Pulmonary artery endothelial cell (primary cell): ENCODE measurements at places on chromosomes 16 and 17. TPM values are rescaled to one million over a fixed set of nuclear protein-coding genes. Genes with fewer than 3 reads are reported as not detected.

- DNase-seq = no peak
These were observed 83.2 kb downstream of the LITAF start for GRCh38 chr16:11503566-11503965.

DNA sequence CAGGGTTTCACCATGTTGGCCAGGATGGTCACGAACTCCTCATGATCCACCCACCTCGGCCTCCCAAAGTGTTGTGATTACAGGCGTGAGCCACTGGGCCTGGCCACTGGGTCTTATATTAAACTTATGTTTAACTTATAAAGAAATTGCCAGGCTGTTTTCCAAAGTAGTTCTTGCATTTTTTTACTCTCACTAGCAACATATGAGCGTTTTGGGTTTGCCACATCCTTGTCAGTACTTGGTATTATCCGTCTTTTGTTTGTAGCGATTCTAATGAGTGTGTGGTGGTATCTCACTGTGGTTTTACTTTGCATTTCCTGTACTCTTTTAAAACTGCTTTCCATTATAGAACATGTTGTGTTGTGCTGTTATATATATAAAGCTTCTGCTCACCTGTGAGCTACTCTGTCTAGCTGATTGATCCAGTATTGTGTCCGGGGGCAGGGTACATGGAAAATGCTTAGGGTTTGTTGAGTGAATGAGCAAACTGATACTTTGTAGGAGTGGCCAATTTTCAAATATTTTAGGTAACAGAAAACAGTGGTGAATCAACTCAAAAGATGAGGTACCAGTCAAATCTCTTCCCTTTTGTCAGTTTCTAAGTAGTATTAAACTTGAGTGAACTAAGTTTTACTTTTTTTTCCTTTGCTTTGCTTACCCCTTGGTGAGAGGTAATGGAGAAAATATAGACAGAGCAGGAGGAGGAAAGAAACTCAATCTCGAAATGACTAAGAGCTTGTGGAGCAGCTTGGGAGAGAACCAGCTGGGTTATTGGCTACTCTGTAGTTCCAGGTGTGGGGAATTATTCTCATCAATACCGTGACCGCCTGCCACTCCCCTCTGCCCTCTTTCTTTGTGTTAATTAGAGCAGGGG is 75.8 kb downstream of the PITPNC1 start:
- no peak for DNase-seq

GRCh38 chr16:88132836-88133506 is 181.7 kb downstream of the BANP start:
- DNase-seq = no peak

- no peak for DNase-seq
These were observed 601 bp upstream of the RFWD3 start for GRCh38 chr16:74667255-74667700.

DNA sequence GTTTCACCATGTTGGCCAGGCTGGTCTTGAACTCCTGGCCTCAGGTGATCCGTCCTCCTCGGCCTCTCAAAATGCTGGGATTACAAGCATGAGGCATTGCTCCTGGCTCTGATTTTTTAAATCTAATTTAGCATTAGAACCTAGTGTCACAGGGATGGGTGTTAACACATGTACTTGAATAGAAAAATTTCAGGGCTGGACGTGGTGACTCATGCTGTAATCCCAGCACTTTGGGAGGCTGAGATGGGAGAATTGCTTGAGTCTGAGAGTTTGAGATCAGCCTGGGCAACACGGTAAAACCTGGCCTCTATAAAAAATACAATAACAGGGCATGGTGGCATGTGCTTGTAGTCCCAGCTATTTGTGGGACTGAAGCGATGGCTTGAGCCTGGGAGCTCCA is 6.0 kb upstream of the RNF135 start:
- DNase-seq = no peak

DNA sequence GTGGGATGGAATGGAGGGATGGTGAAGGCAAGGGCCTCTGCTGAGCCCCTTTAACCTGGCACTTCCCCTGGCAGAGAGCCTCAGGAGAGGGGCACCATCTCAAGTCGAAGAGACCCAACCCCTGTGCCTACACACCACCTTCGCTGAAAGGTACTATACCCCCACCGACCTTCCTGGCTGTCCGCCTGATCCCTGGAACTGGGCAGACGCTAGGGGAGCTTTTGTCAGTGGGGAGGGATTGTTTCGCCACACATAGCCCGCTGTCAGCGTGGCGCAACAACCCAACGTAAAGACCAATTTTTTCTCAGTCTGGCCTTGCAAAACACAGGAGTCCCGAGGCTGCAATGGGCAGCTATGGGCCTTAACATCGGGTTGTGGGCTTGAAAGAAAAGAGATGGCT is 3.1 kb downstream of the PPP1R1B start:
- no peak for DNase-seq

DNA sequence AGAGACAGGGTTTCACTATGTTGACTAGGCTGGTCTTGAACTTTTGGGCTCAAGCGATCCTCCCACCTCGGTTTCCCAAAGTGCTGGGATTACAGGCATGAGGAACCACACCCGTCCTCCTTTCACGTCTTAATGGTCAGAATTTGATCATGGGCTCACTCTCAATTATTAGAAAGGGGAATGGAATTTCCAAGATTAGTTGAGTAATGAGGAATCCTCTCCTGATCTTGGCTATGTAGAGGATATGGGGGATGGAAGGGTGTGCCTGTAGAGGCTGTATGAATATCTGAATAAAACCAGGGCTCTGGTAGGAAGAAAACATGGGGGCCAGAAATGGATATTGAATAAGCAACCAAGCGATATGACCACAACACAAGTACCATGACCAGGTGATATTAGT is 25.9 kb upstream of the SMURF2 start:
- no peak for DNase-seq

DNA sequence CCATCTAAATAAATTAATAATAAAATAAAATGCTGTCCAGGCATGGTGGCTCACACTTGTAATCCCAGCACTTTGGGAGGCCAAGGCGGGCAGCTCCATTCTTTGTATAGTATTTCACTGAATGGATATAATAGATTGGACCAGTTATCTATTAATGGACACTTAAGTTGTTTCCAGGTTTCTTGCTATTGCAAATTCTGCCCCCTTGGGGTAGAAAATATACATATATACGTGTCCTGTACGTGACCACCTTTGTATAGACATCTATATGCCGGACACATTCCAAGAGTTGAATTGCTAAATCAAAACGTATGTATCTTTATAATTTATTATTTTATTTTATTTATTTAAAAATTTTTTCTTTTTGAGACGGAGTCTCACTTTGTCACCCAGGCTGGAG is 3.9 kb upstream of the EXOC7 start:
- DNase-seq = no peak

GRCh38 chr16:70269471-70269870 is 17.7 kb upstream of the EXOSC6 start:
- no peak for DNase-seq

- no peak for DNase-seq
These were observed 186.0 kb upstream of the ZNF469 start for GRCh38 chr16:88196471-88197400.

- no peak for DNase-seq
These were observed 344.7 kb downstream of the CA10 start for GRCh38 chr17:51813784-51814174.

DNA sequence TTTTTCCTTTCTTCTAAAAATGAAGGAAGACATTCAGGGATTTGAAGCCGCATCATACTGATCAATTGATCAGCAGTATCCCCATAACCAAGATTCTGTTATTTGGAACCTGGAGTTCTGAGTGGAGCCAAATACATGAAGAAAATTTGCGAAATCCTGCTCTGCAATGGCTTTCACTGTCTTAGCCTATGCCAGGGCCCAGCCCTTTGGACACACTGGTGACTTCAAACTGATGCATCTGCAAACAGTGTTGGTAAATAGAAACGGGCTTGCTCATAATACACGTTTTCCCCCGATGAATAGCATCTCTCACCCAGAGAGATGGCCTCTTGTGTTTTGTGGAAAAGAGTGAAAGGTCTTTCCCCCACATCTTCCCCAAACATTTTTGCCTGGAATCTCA is 87.6 kb upstream of the TOX3 start:
- no peak for DNase-seq

GRCh38 chr17:36731811-36732210 is 130.4 kb downstream of the MRM1 start:
- DNase-seq = no peak

Gene SPATA22
- total RNA-seq = 0.07 TPM in 1 of 2 replicates, not detected in the other

Gene NPIPA8
- total RNA-seq = 3.5 TPM in 1 of 2 replicates, not detected in the other

Gene GAS7
- not detected in 2 replicates for total RNA-seq

Gene PROCA1
- 0.66 and 2.3 TPM in 2 replicates for total RNA-seq

Gene CDH1
- total RNA-seq = under 0.01 and 0.14 TPM in 2 replicates

Gene HIC1
- total RNA-seq = 34.6 and 35.1 TPM in 2 replicates

Gene METTL9
- 150 and 193 TPM in 2 replicates for total RNA-seq

Gene HOXB1
- total RNA-seq = not detected in 2 replicates
